Stromal cell of bone marrow (primary cell): ENCODE measurements at places on chromosomes 16 and 17.
A peak's percentile ranks its signal among the peaks of the same experiment; 100 is the strongest.

DNA sequence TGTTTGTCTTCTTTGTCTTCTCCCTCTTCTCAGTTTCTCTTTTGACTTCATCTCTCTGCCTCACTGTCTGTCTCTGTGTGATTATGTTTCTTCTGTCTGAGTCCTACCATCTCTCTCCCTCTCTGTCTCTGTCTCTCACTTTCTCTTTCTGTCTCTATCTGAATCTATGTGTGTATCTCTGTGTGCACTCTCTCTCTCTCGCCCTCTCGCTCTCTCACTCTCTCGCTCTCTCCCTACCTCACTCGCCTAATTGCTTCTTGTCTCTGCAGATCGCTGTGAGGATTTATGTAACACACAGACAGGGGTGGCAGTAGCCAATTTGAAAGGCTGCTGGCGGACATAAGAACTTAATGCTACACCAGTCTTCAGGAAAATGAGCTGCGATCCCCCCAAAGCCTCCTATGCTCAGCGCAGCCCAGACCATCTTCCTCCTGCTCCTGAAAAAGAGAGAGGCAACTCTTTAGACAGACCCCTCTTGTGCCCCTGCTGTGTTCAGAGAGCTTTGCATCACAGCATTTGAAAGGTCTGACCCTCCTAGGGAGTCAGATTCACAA lies 140.9 kb downstream of the CCT6B start:
- DNase-seq = no peak

DNA sequence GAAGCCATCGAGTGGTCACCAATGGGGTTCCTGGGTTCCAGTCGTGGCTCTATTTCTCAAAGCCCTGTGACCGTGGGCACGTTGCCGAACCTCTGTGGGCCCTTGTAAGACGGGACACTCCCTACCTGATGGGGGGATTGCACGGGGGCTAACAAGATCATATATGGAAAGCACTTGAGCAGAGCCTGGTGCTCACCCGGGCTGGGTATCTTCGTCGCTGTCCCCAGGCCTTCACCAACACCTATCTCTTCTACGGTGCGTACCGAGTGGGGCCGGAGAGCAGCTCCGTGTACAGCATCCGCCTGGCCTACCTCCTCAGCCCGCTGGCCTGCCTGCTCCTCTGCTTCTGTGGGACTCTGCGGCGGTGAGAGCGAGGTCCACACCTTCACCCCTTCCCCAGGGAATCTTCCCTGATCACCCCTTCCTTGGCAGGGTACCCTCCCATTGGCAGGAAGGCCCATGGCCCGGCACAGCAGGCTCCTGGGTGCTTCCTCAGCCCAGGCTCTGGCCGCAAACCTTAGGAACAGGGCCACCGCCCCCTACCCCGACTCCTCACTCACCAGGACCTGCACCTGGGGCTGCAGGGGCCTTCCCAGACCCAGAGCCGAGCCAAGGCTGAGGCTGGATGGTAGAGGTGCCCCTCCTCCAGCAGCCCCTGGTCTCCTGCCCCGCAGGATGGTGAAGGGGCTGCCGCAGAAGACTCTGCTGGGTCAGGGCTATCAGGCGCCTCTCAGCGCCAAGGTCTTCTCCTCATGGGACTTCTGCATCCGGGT lies 2.8 kb downstream of the TMC8 start:
- no peak for DNase-seq

- DNase-seq = no peak
These were observed 500 bp downstream of the MAF start for GRCh38 chr16:79599837-79600637.

GRCh38 chr17:14737984-14738651 lies 437.2 kb downstream of the HS3ST3B1 start:
- DNase-seq = peak; percentile 98

DNA sequence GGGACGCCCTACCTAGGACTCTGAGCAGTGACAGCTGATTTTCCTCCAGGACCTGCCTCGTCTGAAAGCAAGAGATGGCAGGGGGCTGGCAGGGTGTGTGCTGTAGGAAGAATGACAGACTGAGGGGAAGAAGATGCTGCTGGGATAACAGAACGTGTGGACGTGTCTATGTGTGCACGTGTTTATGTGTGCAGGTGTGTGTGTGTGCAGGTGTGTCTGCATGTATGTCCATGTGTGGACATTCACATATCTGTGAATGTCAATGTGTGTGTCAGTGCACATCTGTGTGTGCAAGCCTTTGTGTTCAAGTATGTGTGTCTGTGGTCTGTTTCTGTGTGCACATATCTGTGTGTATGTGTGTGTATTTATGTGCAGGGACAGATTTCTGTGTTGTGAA lies 132.5 kb downstream of the SDK2 start:
- no peak for DNase-seq

- no peak for DNase-seq
These were observed 234.9 kb downstream of the IRF8 start for GRCh38 chr16:86133847-86134375.

- DNase-seq = no peak
These were observed 249.6 kb downstream of the RBFOX3 start for GRCh38 chr17:79361221-79361734.

GRCh38 chr16:48117217-48118105 lies 38.3 kb downstream of the ABCC12 start:
- DNase-seq = no peak

DNA sequence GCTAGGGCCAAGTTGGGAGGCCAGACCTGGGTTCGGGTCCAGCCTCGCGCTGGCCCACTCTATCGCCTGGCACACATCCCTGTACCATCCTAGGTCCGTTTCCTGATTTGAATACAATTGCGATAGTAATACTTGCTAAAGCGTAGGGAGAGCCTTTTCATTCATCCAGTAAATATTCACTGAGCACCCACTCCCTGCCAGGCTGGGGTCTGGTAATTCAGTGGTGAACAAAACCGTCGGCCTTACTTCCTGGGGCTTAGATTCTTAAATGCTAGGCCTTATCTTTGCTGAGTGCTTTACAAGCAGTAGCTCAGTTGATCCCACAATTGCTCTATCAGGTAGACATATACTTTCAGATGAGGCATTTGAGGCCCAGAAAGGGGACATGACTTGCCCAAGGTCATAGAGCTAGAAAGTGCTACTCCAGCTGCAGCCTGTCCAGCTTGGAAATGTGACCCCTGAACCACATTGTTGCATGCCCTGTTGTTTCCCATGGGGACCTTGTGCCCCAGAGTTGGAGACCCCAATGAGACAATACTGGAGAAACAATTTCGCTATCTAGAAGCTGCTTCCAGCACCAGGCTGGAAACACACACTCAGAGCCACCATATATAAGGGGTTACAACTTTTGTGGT lies 691 bp downstream of the USB1 start:
- DNase-seq = no peak

DNA sequence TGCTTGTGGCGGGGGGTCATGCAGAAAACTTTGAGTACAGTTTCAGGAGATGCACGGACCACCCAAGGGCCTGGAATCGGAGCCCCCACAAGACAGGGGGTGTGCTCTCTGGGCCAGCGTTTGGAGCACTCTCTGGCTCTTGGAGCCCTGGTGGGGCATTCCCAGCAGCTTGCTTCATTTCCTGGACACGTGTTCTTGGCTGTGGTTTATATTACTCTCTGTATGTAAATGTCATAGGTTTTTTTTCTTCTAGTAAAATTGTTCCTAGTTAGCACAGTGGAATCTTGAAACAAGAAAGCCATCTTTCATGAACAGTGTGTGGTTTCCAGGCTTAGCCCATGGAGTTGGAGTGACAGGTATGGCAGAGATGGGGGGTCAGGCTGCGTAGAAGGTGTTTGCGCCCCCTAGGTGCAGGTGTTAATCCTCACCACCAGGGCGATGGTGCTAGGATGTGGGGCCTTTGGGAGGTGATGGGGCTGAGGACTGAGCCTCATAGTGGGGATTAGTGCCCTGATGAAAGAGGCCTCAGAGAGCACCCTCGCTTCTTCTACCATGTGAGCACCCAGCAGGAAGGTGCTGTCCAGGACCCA lies 79.8 kb downstream of the JPH3 start:
- DNase-seq = peak; percentile 45

DNA sequence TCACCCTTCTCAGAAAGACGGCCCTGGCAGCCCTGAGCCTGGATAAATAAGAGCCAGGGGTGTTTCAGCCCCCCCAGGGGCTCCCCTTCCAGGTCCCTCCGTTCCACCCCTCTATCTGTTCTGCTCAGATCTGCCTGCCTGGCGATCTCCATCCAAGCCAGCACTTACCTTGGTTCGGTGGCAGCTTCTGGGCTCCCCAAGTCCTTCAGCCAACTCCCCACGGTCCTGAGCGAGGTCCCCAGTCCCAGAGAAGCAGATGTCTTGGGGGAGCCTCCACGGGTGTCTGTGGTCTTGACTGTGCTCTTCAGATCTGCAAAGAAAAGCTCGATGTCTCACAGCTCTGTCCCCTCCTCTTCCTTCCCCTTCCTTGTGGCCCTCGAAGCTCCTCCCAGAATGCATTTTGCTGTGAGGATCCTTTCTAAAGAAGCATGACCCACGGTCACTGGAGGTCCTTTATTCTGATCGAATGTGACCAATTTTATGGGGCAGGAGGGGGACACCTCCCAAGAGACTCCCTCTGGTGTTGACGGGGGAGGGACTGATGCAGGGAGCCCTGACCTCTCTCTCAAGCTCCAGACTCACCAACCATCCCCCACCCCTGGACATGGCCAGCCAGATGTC lies at the start of gene PIK3R6:
Gene PIK3R6, minus strand, starts transcription at position 314 of the 621 bp plus-strand sequence. CDS start 17,880 bp downstream, outside the sequence.
- no peak for DNase-seq

DNA sequence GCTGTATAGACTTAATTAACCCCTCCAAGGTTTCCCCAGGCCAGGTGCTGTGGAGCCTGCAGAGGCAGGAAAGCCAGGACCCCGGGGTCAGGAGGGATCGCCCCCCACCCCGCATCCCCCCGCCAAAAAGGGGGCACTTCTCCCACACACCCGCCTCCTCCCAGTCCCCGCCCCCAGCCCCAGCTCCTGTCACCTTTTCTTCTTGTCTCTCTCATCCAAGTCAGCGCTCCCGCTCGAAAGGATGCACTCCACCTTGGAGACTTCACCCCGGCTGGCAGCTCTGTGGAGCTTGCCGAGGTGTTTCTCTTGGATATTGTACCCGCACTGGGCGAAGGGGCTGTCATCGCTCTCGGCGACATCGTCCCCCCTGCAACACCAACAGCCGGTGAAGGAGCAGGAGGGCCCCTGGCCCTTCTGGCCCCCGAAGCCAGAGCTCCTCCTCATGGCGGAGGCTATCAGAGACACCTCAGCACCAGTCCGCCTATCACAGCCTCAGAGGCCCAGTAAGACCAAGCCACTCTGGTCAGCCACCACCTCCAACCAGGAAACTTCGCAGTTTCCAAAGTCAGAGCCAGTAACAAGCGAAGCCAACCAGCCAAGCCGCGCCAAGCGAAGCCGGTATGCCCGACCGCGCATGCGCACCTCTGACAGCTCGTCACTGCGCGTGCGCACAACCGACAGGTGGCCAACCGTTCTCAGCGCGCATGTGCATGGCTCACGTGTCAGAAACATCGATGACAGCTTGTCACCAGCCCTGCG lies 52.5 kb downstream of the SHCBP1 start:
- DNase-seq = no peak

GRCh38 chr16:59116744-59117143 lies 382.6 kb upstream of the GOT2 start:
- no peak for DNase-seq

- no peak for DNase-seq
These were observed 14.6 kb upstream of the NDRG4 start for GRCh38 chr16:58485184-58485887.

- no peak for DNase-seq
These were observed 673 bp upstream of the CHD9 start for GRCh38 chr16:53053967-53054669.

DNA sequence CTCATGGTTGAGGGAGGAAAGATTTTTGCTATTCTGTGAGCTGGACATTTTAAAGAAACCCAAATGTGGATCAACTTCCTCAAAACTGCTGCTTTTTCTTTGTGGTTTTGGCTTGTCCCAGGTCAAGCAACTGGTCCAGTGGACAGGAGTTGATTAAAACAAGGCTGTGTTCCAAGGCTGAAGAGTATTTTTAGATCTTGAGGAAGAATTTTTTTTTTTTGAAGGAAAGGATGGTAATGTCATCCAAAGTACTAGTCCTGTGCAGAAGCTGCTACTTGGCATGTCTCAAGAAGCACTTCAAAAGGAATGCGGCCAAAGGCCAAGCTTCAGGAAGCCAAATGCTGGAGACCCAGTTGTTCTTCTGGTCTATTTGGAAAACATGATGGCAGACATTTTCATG lies 8.0 kb upstream of the MYH2 start:
- DNase-seq = peak; percentile 33

GRCh38 chr16:73434621-73435020 lies 386.7 kb upstream of the ZFHX3 start:
- no peak for DNase-seq

DNA sequence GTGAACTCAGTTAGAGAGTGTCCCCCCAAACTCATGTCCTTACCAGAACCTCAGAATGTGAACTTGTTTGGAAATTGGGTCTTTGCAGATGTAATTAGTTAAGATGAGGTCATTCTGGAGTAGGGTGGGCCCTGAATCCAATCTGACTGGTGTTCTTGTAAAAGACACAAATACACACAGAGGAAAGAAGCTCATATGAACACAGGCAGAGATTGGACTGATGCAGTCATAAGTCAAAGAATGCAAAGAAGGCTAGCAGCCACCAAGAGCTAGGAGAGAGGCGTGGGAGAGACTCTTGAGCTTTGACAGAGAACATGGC lies 2.1 kb upstream of the NAGPA start:
- DNase-seq = no peak
